ENCODE measurements at places on chromosomes 16 and 17. TPM values are rescaled to one million over a fixed set of nuclear protein-coding genes. Genes with fewer than 3 reads are reported as not detected.

Gene CHST4
- polyA plus RNA-seq: 0.28 TPM

Gene KRTAP1-5
- polyA plus RNA-seq: not detected

Gene KRT25
- polyA plus RNA-seq: not detected

Gene LDHD
- polyA plus RNA-seq: 6.0 TPM

Gene TMC5
- polyA plus RNA-seq: 0.30 TPM

Data from left renal cortex interstitium (tissue), 4 donors.